ENCODE measurements at places on chromosomes 6 and 20.

- no peak for DNase-seq
These were observed 704 bp upstream of the FAM210B start for GRCh38 chr20:56358070-56358469.

- no peak for DNase-seq
These were observed 7.8 kb upstream of the PLTP start for GRCh38 chr20:45919542-45920399.

GRCh38 chr6:84976526-84977362 lies 212.3 kb upstream of the TBX18 start:
- DNase-seq, result no peak

DNA sequence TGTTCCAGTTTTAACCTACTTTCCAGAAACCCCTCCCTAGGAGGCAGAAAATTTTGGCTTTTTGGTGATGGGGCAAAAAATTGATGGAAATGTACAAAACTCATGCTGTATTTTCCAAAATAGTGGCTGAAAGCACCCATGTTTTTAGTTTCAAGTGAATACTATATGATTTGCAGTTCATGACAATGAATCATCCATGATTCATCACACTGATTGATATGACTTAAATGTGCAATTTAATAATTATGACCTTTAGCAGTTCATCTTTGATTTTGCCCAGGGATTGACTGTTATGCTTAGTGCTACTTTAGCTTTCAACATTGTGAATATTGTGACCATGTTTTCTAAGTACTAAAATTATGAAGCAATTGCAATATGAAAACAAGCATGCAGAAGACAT lies 478.7 kb downstream of the HTR1B start:
- no peak for DNase-seq

DNA sequence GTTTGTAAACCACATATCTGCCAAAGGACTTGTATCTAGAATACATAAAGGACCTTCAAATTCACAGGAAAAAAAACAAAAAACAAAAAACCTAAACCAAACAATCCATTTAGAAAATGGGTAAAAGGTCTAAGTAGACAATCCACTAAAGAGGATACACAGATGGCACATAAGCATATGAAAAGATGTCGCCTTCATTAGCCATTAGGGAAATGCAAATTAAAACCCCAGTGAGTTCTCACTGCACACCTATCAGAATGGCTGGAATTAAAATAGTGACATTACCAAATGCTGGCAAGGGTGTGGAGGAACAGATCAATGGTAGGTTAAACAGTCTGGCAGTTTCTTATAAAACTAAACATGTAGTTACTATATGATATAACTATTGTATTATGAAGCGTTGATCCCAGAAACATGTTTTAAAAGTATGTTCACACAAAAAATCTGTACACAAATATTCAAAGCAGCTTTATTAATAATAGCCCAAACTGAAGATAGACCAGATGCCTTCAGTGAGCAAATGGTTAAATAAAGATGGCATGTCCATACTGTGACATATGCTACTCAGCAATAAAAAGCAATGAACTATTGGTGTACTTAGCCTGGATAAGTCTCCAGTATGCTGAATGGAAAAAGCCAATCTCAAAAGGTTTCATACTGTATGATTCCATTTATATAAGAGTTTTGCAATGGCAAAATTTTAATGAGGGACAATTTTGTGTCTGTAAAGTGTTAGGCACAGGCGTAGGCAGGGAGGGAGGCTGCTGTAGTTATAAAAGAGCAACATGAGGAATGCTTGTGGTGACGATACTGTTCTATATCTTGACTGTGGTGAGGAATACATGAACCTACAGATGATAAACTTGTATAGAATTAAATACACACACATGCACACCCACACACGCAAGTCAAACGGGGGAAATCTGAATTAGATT lies 43.9 kb downstream of the PLCB1 start:
- no peak for DNase-seq
